Caudate nucleus (tissue), 63 donors: ENCODE measurements at places on chromosomes 13 and 19.

DNA sequence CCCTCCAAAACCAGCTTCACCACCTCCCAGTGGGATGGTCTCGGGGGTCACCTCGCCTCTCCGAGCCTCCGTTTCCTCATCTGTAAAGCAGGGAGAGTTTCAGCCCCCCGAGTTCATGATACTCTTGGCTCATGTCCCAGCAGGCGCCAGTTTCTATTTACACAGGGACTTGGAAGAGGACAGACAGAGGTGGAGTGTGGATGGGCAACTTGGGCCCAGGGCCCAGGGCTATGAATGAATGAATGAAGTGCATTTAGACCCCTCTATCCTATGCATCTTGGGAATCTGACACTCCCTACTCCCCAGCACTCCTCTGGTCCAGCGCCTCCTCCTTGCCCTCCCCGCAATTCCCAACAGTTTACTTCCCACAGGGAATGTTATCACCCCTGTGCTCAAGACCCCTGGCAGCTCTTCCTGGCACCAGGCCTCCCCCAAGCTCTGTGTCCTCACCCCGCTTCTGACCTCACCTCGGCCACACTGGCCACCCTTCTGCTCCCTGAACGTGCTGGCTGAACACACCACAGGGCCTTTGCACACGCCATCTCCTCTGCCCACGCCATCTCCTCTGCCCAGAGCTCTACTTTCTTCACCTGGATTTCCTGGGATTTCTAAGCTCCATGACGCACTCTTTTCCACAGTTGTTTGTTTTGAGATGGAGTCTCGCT is 4.9 kb upstream of the C2CD4C start:
- DNase-seq = no peak

DNA sequence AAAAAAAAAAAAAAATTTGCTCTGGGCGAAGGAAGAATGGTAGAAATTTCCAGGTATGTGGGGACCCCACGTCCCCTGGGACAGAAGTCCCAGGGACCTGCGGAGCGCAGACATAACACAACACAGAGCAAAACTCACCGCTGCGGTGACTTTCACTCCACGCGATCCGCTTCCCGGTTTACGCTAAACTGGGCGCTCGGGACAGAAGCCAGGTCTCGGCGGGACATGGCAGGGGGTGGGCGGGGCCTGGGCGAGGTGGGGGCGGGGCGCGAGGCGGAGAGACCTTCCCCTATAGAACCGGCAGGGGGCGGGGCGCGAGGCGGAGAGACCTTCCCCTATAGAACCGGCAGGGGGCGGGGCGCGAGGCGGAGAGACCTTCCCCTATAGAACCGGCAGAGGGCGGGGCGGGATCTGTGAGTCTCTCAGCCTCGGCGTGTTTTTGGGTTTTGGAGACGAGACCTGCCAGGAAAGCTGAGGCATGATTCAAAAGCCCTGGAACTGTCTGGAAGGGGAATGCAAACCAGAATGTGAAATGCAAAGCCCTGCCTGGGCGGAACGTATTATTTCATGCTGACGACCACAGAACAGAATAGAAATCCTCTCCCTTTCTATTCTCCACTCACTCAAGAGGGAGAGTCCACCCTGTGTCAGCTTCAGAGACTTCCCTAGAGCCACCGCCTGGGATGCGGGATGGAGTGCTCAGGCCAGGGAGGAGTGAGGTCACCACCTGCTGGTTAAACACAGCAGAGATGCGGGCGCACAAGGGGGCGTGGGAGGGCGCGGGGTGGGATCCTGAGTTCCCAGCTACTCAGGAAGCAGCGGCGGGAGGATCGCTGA is 20.2 kb upstream of the ERVV-1 start:
- DNase-seq = peak; percentile 35

DNA sequence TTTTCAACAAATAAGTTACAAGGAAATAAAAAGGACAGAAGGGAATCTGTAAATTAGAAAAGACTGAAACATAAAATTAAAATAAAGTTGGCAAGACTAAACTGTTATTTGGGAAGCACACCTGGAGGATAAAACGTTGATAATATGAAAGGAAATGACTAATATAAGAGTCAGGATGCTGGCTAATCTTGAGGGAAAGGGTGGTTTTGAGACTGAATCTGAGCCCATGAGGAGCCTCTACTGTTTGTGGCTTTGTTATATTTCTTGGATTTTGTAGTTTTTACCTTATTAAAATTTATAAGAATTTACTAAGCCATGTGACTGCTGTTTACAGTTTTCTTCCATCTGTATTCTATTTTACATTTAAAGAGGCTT is 718.0 kb upstream of the SPRY2 start:
- DNase-seq = no peak

DNA sequence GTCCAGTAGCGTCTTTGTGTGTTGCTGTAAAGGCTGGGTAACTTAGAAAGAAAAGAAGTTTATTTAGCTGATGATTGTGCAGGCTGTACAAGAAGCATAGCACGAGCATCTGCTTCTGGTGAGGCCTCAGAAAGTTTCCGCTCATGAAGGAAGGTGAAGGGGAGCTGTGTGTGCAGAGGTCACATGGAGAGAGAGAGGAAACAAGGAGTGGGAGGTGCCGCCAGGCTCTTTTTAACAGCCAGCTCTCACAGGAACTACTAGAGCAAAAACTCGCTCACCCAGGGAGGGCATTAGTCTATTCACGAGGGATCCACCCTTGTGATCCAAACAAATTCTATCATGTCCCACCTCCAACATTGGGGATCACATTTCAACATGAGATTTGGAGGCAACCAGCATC is 99.8 kb downstream of the GPR12 start:
- DNase-seq = no peak

DNA sequence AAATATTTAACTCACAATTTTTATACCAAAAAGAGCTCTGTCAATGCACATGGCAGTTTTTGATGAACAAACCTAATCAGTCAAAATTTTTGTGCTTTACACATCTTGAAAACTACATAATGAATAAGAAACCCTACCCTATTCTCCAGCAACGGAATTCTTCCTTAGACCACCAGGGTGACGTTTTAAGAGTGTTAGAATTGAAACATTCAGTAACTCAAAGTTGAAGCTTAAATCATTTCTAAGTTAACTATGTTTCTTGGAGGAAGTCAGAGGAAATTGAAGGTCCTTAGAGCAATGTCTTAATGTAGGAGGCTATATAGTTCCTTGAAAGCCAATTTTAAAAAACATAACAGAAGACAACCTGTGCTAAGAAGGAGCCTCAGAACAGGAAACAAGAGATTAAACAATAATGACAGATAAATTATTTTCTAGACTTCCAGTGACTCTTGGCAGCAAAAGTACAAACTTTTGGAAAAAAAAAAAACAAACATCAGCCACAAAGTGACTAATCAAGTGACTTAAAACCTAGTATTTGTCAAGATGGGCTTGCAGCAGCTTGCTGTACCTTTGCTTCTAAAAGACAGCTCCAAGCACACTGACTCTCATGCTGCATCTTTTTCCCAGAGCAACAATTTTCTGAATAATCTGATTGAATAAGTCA is 6.2 kb downstream of the SPRY2 start:
- DNase-seq = no peak

- no peak for DNase-seq
Measured at GRCh38 chr13:29453617-29454011, 141.9 kb downstream of the SLC7A1 start.

DNA sequence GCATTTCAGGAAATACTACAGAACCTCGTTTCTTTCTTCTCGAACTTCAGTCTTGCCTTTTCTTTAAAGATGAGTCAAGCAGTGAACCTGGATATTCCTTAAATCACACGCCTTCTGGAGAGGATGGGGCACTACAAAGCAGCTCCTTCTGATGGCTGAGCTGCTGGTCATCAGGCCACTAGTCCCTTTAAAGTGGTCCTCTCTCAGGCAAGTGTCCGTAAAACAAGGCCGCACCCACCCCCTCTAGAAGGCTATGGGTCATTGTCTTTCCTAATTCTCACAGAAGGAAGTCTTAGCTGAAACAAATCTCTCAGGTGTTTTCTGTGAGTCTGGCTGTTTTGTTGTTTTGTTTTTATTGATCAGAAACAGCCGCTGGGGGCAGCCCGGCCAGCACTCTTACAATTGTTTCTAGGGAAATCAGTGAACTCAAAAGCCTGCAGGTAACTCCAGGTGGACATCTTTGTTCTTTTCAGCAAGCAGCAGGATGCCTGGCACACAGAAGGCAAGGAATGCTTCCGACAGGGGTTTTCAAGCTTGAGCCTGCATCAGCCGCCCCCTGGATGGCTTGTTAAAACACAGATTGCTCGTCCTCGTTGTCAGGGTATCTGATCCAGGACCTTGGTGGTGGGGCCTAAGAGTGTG is 45.4 kb downstream of the MBNL2 start:
- DNase-seq = no peak

DNA sequence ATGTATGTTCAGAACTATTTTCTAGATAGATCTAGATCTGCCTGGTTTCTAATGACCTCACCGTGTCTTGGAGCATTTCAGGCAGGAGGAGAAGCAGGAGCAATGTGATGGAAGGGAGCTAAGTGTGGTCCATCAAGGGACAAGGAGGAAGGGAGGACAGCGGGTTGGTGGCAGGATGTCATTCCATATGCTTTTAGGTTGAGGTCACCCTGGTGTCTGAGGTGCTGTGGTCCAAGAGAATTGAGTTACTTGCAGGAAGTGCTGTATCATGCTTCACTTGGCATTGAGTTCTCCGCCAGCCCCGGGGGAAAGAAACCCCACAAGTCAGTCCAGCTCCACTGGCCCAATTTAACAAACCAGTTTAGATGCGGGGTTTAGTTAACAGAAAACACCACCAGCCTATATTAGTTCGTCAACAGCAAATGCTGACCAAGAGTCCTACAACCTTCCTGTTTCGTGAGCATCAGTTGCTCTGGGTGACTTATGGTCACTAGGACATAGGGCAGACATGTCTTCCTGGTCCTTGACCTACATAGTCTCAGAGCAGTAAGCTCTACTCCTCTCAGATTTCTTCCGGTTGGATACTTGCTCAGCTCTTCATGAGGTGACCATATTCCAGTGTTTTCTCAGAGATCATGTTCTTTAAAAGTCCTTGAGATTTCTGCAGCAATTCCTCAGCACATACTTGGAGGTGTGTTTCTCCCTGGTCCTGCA is 79.4 kb downstream of the MBNL2 start:
- DNase-seq = no peak

GRCh38 chr19:28021259-28022185 is 1191.4 kb downstream of the UQCRFS1 start:
- DNase-seq = no peak

GRCh38 chr13:43572656-43573360 is 214.0 kb downstream of the ENOX1 start:
- no peak for DNase-seq

DNA sequence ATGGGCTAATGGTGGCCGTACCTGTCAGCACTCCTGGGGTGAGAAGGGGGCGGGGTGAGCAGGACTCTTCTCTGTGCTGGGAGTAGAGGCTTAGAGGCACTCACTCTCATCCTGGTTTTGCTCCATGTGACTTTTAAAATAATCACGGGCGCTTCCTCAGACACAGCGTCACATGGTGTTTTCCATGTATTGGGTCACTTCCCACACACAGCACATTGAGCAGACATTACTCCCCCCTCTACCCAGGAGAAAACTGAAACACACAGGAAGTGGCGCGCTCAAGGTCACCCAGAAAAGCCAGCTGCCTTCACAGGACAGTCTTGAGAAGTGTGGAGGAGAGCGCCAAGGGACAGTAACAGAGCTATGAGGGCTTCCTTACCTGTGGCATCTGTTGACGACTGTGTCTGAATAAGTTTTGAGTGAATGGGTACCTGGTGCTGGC is 23.2 kb downstream of the SPATA13 start:
- no peak for DNase-seq

- DNase-seq = no peak
Measured at GRCh38 chr13:73607489-73608156, 526.6 kb downstream of the KLF12 start.

GRCh38 chr19:16678498-16678897 is 17.6 kb downstream of the TMEM38A start:
- no peak for DNase-seq

- DNase-seq = no peak
Measured at GRCh38 chr13:34256236-34256635, 438.3 kb downstream of the RFC3 start.

- no peak for DNase-seq
Measured at GRCh38 chr19:42261763-42262162, 6.8 kb upstream of the ERF start.

DNA sequence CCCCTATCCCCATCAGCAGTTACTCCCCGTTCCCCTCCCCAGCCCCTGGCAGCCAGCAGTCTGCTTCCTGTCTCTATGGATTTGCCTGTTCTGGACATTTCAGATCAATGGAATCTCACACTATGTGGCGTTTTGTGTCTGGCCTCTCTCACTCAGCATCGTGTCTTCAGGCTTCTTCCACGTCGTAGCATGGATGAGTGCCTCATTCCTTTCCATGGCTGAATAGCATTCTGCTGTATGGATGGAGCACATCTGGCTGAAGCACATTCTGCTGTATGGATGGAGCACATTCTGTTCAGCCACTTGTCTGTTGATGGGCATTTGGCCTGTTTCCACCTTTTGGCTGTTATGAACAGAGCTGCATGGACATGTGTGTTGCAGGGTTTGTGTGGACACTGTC is 29.5 kb downstream of the CRTC1 start:
- DNase-seq = no peak

DNA sequence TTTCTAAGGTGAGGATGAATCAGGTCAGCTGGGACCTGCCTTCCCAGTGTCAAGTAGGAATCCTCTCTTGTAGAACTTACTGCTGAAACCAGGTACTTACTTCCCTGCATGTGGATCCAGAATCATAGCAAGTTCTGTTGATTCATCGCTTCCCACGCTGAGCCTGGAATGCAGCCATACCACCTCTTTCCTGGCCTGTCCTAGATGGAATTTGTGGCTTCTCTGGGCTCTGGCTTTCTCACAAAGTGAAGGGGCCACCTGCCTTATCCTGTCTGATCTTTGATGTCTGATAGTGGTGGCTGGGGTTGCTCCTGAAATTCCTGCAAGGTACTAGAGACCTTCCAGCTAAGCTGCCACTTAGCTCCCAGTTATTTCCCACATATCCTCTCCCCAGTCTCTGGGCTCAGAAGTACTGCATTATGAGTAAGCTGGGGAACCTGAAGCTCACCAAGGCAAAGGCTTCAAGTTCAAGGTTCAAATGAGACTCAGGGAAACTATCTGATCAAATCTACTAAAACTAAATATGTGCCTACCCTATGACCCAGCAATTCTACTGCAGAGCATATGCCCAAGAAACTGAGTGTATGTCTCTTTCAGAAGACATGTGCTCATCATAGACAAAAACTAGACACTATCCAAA is 103.5 kb downstream of the SUCLA2 start:
- no peak for DNase-seq

DNA sequence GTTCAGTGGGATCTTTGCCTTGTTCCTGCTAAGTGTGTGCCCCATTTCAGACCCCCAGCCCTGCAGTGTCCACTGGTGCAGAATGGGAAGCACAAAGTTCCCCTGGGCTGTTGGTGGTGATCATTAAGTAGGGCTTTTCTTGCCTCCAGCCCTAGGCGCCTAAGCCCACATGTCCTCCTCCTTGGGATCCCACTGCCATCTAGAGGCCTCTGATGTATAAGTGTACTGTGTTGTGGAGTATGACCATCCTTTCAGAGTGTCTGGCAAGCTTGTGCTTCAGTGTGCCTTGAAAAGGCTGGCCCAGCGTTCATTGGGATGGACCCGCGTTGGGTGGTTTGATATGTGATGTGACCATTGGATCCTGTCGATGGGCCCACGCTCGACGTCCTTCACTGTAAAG is 71.2 kb downstream of the WASF3 start:
- DNase-seq = no peak
